Epithelial cell of proximal tubule (primary cell): ENCODE measurements at places on chromosomes 13 and 19. TPM values are rescaled to one million over a fixed set of nuclear protein-coding genes. Genes with fewer than 3 reads are reported as not detected.

The RPS19 gene
- total RNA-seq = 1,573 and 1,845 TPM in 2 replicates

The ZFP82 gene
- total RNA-seq = 4.7 and 5.2 TPM in 2 replicates

The ZNF493 gene
- 6.2 and 10.3 TPM in 2 replicates for total RNA-seq

The TSHZ3 gene
- 0.12 and 0.36 TPM in 2 replicates for total RNA-seq

The TNFSF13B gene
- total RNA-seq = 0.12 and 0.51 TPM in 2 replicates

The TMEM190 gene
- total RNA-seq = not detected in 2 replicates

The SHD gene
- not detected in 2 replicates for total RNA-seq

The CGB2 gene
- not detected in 2 replicates for total RNA-seq

The GFY gene
- not detected in 2 replicates for total RNA-seq

The HCN2 gene
- 0.22 TPM in 1 of 2 replicates, not detected in the other for total RNA-seq

The MEDAG gene
- total RNA-seq = 0.07 and 0.17 TPM in 2 replicates

The SIGLEC9 gene
- not detected in 2 replicates for total RNA-seq

The SIGLEC12 gene
- total RNA-seq = not detected in 2 replicates

The PRTN3 gene
- total RNA-seq = not detected in 2 replicates

The ZNF471 gene
- total RNA-seq = 0.69 and 1.0 TPM in 2 replicates

The MAN2B1 gene
- 41.7 and 64.2 TPM in 2 replicates for total RNA-seq

The SYNE4 gene
- total RNA-seq = 4.4 and 5.3 TPM in 2 replicates

The ZNF486 gene
- total RNA-seq = 14.9 and 16.0 TPM in 2 replicates

The CLDN10 gene
- total RNA-seq = 24.3 and 65.2 TPM in 2 replicates

DNA sequence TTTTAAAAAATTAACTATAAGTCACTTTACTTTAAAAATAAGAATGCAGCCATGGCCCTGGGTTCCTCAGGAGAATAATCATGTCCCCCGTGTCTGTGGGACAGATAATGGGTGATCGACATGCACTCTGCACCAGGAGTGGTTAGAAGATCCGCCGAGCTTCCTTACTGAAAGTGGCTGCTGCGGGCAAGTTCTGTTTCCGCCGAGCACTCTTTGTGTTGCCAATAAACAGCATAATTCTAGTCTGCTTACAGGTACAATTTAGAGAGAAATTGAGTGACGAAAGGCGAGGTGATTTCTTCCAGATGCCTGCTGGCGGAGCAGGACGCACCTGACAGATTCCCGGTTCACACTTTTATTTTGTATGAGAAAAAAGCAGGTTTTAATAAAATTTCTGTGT is 139.0 kb downstream of the SOX1 start:
- DNase-seq = no peak

- DNase-seq = no peak
Measured at GRCh38 chr19:47032171-47032811, 12.7 kb downstream of the NPAS1 start.

DNA sequence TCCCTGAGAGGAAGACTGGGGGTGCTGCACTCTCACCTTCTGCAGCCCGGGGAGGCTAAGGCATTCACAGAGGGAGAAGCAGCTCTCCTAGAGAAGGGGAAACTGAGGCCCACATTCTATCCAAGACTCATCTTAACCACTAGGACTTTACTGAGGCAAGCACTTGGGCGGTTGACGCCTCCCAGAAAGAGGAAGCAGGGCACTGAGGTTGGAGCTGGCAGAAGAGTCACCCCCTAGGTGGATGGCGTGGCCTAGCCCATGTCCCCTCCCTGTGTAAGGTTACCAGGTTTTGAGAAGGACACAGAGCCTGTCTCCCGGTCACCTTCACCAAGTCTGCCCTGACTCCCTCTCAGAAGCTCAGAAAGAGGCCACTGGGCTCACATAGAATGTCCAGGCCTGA is 2.7 kb downstream of the S1PR2 start:
- no peak for DNase-seq

GRCh38 chr19:12126707-12127106 is 13.4 kb downstream of the ZNF20 start:
- no peak for DNase-seq

DNA sequence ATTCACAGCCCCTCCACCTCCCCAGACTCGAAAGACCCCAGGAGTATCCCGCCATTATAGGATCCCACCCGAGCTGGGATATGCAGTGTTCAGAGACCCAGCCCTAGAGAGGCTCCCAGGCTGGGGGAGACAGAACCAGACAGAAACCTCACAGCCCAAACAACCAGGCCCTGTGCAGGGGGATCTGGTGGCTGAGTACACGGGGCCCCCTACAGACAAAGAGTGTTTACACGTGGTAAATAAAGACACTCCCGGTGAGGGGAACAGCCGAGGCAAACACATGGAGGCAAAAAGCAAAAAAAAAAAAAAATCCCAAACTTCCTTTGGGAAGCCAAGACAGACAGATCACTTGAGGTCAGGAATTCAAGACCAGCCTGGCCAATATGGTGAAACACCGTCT is 25.1 kb downstream of the TINCR start:
- no peak for DNase-seq

- no peak for DNase-seq
Measured at GRCh38 chr19:805600-806550, 8.6 kb downstream of the PTBP1 start.

- no peak for DNase-seq
Measured at GRCh38 chr13:27620377-27621115, at the start of gene LNX2. Gene LNX2 (minus strand): TSS chr13:27620529. CDS start chr13:27581703, 38,826 bp downstream.

- DNase-seq = no peak
Measured at GRCh38 chr13:35285677-35286076, 190.8 kb downstream of the MAB21L1 start.

GRCh38 chr13:31441800-31442510 is 242.2 kb downstream of the B3GLCT start:
- DNase-seq = no peak

- no peak for DNase-seq
Measured at GRCh38 chr19:49413348-49413747, 9.9 kb downstream of the PTH2 start.

DNA sequence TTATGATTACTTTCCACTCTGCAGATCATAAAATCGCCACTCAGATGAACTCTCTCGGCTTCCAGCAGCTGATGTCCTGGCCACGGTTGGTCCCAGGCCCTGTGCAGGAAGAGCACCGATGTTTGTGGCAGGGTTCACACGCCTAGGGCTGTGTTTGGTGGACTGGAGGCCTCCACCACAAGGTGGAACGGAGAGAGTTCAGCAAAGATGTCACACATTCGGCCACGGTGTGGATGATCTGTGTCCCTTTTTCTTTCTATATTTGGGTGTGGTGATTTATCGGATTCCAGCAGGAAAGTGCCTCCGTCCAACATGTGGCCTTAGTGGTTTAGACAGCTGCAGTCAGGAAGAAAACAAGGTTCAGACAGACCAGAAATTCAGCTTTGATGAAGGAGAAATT is 521 bp upstream of the SHISA2 start:
- DNase-seq = no peak

GRCh38 chr19:17112700-17113099 is 37.1 kb downstream of the MYO9B start:
- no peak for DNase-seq

DNA sequence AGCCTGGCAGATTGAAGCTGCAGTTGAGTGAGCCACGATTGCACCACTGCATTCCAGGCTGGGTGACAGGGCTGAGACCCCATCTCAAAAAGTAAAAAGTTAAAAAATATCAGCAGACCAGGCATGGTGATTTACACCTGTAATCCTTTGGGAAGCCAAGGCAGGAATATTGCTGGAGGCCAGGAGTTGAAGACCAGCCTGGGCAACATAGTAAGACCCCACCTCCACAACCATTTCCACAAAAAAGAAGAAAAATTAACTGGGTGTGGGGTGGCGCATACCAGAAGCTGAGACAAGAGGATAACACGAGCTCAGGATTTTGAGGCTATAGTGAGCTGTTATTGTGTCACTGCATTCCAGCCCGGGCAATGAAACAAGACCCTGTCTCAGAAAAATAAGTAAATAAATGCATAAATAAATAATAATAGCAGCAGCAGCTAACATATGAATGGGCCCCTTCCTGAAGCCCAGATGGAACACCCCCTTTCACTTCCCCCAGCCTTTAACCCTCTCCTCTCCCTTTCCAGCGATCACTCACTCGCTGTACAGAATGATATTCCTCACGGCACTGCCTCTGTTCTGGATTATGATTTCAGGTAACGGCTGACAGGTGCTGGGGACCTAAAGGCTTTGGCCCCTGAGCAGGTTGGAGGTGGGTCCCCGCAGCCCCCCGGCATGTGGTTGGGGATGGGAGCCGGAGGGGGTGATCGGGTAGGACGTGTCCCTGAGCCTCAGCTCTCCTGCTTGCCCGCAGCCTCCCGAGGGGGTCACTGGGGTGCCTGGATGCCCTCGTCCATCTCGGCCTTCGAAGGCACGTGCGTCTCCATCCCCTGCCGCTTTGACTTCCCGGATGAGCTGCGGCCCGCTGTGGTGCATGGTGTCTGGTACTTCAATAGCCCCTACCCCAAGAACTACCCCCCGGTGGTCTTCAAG is 3.2 kb downstream of the MAG start:
- DNase-seq = no peak

DNA sequence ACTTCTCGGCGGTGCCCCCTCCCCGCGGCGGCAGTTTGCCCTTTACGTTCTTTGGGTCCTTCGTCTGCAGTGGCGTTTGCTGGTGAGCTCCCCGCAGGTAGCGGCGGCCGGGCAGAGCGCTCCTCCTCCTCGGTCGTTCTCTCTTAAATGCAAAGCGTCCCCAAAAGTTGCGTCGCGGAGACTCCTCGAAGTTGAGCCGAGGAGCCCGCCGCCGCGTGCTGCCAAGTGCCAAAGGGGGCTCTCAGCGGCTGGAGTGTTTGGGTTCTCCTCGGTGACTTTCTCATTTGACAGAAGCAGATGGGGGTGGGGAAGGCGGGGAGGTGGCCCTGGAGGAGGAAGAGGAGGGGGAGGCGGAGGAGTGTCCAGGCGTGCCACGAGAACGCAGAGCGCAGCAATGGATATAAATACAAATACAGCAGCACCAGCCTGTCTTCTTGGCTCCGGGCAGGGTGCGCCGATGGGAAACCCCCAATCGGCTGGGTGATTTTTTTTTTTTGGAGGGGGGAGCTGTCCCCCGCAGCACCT is at the start of gene SOX21:
SOX21 (minus strand) TSS at position 259 of the 525 bp plus-strand sequence. CDS start 496 bp downstream, outside the sequence.
- no peak for DNase-seq

- DNase-seq = no peak
Measured at GRCh38 chr19:813219-814151, 8.3 kb downstream of the PLPPR3 start.

DNA sequence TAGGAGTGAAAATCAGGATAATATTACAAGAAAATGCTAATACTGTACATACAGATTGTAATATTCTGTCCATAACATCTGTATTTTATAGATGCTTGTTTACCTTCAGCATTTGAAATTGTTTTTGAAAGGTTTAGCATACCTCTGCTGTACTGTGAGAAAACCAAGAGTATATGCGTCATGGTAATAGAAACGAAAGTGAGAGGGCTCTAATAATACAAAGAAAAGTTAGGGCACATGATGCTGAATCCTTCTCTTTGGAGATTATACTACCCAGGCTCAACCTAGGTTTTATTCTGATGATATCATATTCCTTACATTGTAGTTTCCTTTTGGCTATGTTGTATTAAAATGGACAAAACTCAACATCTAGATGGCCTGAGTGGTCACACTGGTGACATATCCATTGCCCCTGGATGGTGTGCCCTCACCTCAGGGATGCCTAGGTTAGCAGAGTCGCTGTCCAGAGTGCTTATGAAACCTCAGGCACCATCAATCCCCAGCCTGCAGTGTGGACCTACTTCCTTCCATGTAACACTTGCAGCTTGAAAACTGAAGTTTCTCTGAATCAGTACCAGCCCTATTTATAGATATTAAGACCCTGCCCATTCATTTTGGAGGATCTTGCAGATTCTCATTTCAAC is 253.7 kb downstream of the KCTD12 start:
- no peak for DNase-seq

- DNase-seq = no peak
Measured at GRCh38 chr13:52787235-52787634, 47.6 kb upstream of the CNMD start.

GRCh38 chr19:35228177-35228930 is at the start of gene FAM187B:
Gene FAM187B (minus strand): TSS chr19:35228739. CDS start chr19:35228680, 59 bp downstream.
- DNase-seq = no peak

- DNase-seq = no peak
Measured at GRCh38 chr19:21127001-21127400, 14.8 kb upstream of the ZNF431 start.

- peak; percentile 47 for DNase-seq
Measured at GRCh38 chr13:24348797-24349515, 39.6 kb downstream of the C1QTNF9 start.

- DNase-seq = no peak
Measured at GRCh38 chr19:15937771-15938170, 3.4 kb upstream of the CYP4F11 start.

DNA sequence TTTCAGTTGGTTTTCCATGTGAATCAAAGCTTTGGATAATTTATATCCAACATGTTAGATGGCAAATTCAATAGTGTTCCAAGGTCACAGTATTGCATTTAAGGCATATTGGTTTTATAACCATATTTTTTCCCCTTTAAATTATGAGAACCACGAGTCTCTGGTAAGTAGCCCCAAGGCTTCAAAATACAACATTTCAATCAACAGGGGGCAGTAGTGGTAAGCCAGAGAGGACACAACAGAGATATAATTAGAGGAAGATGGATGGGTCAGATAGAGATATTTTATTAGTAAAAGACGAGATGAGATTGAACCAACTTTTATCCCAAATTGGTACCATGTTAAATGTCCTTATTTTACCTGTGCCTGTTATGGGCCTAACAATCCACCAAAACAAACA is 53.1 kb downstream of the KL start:
- DNase-seq = no peak

DNA sequence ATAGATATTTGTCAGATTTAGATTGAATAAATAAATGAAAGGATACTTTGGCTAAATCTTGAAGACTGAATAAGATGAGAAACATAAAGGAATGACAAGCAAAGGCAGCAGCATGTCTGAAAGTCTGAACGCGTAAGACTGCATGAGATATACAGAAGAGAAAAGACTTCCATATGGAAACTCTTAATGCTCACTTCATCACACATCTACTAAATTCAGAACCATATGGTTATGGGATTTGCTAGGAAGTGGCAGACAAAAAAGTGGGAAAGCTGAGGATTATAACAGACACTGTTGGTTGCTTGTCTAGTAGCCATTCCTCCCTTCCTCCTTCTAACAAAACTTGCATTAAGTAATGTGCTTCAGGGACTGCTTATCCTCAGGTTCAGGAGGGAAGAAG is 446.7 kb downstream of the KCTD12 start:
- DNase-seq = no peak

- DNase-seq = no peak
Measured at GRCh38 chr19:54189145-54189734, at the start of gene MBOAT7. Gene MBOAT7 (minus strand): TSS chr19:54189580. CDS start chr19:54188508, 1,072 bp downstream.
